Caco-2 (cell line): ENCODE measurements at places on chromosomes 6 and 20. TPM values are rescaled to one million over a fixed set of nuclear protein-coding genes. Genes with fewer than 3 reads are reported as not detected.

GMPR gene
- total RNA-seq, result 1.1 and 1.3 TPM in 2 replicates

GRCh38 chr20:48769069-48769983 is 58.5 kb downstream of the PREX1 start:
- no peak overlapping the region for H3K4me3 ChIP-seq
- no peaks in the 10 kb centered on the region for H3K36me3 ChIP-seq
- no peaks in the 10 kb centered on the region for H3K27me3 ChIP-seq
- no peak overlapping the region for H3K27ac ChIP-seq
- 0 out of 2 replicates have a peak, but pooled peaks cover 5% of the 10 kb centered on the region for H3K4me1 ChIP-seq

DNA sequence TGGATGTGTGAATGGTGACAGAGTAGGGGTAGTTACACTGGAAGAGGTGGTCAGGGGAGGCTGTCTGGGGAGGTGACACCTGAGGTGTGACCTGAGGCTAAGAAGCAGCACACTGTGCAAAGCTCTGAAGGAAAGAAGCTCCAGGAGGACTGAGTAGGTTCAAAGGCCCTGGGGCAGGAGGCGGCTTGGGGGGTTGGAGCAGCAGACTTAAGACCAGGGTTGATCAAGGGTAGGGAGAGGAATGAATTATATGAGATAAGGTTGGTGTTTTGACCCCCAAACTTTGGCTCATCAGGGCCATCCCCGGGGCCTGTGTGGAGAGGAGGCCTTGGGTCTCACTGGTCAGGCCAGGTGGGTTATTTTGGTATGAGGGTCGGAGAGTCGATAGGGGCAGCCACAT is 166.1 kb downstream of the GRM4 start:
- no peak for DNase-seq
- H3K27ac ChIP-seq, result no peak overlapping the region
- H3K4me3 ChIP-seq, result no peak overlapping the region
- no peaks in the 10 kb centered on the region; the same call in 1 of the 2 replicates for H3K27me3 ChIP-seq
- H3K36me3 ChIP-seq, result no peaks in the 10 kb centered on the region

DNA sequence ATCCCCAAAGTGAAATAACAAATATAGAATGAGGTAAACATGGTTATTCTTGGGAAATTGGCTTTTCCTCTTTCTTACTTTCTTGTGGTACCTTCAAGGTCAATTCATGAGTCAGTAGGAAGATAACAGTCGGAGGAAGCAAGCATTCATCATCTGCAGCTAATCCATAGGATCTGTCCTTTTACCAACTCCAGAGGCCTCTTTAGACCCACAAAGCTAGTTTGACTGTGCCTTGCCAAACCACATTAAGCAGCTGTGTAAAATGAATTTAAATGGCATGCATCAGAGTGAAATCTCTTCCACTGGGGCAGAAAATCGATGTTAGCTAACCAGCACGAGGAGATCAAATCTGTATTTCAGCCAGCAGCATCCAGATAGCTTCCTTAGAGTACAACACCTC is 171.3 kb downstream of the TMEM242 start:
- no peak overlapping the region for H3K4me3 ChIP-seq
- DNase-seq, result no peak
- no peaks in the 10 kb centered on the region; the same call in 1 of the 2 replicates for H3K36me3 ChIP-seq
- H3K27me3 ChIP-seq, result no peaks in the 10 kb centered on the region

GRCh38 chr6:3360727-3361045 is 96.2 kb downstream of the SLC22A23 start:
- H3K4me3 ChIP-seq, result no peak overlapping the region
- H3K4me1 ChIP-seq, result peaks cover 29% of the 10 kb centered on the region
- no peaks in the 10 kb centered on the region for H3K27me3 ChIP-seq
- no peak for DNase-seq
- no peaks in the 10 kb centered on the region for H3K36me3 ChIP-seq
- H3K27ac ChIP-seq, result no peak overlapping the region

GRCh38 chr6:37802810-37803209 is 16.7 kb upstream of the ZFAND3 start:
- peaks cover 8% of the 10 kb centered on the region for H3K4me1 ChIP-seq
- DNase-seq, result no peak
- no peaks in the 10 kb centered on the region for H3K27me3 ChIP-seq

- H3K4me3 ChIP-seq, result no peak overlapping the region
- H3K27me3 ChIP-seq, result no peaks in the 10 kb centered on the region
- H3K27ac ChIP-seq, result no peak overlapping the region
- no peak for DNase-seq
- no peaks in the 10 kb centered on the region for H3K36me3 ChIP-seq
Observed at GRCh38 chr6:39880594-39880993, 53.7 kb downstream of the MOCS1 start.

GRCh38 chr20:24836041-24836533 is 113.0 kb upstream of the CST7 start:
- no peak overlapping the region for H3K27ac ChIP-seq
- no peak for DNase-seq
- H3K4me3 ChIP-seq, result no peak overlapping the region
- peaks cover 1% of the 10 kb centered on the region for H3K27me3 ChIP-seq
- H3K36me3 ChIP-seq, result no peaks in the 10 kb centered on the region
- no peaks in the 10 kb centered on the region for H3K4me1 ChIP-seq

DNA sequence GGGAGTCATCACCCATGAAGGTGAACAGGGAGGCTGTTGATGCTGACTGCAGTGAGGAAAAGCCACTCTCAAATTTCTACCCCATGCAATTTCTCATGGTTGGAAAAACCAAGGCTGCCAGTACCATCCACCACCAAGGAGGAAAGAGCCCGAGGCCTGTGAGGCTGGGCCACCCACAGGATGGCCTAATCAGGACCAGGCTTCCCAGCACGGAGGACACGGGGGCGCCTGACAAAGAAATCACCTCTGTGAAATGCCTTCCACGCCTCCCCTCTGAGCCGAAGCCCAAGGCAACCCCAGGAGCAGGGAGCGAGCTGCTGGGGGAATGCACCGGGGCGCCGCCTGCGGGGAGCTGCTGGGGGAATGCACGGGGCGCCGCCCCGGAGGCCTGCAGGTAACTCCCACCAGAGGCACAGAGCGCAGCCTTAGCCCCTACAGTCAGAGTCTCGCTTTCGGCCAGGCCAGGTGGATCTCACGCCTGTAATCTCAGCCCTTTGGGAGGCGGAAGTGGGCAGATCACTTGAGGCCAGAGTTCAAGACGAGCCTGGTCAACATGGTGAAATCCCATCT is 26.9 kb downstream of the FOXF2 start:
- no peaks in the 10 kb centered on the region for H3K27me3 ChIP-seq
- H3K36me3 ChIP-seq, result no peaks in the 10 kb centered on the region
- no peak overlapping the region for H3K4me3 ChIP-seq
